ENCODE measurements at places on chromosomes 11 and 22.
A peak's percentile ranks its signal among the peaks of the same experiment; 100 is the strongest.

DNA sequence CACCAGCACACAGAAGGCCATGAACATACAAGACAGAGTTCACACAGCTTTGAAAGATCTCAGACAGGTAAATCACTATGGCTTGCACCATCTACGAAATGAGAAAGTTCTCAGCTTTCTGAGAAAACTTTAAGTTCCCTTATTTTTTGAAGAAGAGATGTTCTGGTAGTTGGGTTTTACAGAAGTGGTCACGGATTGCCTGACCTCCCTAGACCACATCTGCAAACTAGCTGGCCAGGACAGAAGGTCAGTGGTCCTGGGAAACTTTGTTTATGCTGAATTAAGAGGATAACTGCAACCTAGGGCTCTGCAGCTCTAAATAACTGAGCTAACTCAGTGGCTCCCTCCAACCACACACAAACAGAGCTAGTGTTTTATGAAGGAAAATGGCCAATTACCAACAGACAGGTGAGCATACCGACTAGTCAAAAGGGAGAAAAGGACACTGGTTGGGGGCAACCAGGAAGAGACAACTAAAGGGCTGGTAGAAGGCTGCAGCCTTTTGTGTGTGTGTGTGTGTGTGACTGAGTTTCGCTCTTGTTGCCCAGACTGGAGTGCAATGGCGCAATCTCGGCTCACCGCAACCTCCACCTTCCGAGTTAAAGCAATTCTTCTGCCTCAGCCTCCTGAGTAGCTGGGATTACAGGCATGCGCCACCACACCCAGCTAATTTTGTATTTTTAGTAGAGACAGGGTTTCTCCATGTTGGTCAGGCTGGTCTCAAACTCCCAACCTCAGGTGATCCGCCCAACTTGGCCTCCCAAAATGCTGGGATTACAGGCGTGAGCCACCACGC is 8.5 kb upstream of the SCN2B start:
- DNase-seq: no peak

DNA sequence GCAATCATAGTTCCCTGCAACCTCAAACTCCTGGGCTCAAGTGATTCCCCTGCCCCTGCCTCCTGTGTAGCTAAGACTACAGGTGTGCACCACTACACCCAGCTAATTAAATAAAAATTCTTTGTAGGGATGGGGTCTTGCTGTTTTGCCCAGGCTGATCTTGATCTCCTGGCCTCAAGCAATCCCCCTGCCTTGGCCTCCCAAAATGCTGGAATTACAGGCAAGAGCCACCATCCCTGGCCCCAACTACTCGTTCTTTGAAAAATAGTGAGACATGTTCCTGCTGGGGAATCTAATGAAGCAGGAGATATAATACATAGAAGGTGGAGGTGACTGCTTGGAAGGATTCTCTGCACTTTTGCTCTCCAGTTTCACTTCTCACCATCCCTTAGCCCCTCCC is 40.1 kb upstream of the RFPL3 start:
- DNase-seq: no peak

DNA sequence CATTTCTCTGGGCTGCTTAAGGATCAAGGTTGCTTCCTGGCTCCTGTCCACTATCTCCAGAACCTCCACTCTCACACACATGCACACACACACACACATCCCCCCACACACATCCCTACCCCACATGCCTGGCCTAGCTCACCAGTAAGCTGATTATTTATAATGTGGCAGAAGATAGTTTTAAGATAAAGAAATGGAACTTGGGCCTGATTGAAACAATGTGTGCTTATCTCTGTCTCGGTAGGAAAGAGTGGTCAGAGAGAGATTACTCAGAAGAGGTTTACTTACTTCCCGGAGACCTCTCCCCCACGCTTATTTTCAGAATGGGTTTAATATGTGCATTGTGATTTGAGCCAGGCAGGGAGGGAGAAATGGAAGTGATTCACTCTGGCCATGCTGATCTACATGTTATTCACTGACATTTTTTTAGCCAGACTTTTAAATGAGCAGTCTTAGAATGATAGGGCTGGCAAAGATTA is 422.4 kb downstream of the TENM4 start:
- peak; percentile 95 for DNase-seq

DNA sequence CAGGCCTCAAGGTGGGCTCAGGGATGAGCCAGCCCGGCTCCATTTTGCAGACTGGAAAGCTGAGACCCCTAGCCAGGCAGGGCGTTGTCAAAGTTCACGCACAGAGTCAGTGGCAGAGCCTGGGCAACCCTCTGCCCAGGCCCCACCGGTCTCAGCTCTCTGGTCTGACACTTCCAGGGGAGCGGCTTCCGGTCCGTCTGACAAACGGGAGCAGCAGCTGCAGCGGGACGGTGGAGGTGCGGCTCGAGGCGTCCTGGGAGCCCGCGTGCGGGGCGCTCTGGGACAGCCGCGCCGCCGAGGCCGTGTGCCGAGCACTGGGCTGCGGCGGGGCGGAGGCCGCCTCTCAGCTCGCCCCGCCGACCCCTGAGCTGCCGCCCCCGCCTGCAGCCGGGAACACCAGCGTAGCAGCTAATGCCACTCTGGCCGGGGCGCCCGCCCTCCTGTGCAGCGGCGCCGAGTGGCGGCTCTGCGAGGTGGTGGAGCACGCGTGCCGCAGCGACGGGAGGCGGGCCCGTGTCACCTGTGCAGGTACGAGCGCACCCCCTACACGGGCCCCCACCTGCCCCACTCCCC is 36.0 kb downstream of the CD6 start:
- DNase-seq: no peak
